ENCODE measurements at places on chromosomes 3 and 15. TPM values are rescaled to one million over a fixed set of nuclear protein-coding genes. Genes with fewer than 3 reads are reported as not detected.

- peak overlapping the region; percentile 99 for H3K27ac ChIP-seq
- H3K4me3 ChIP-seq = peak overlapping the region; percentile 10
These were observed 37.8 kb downstream of the KLF13 start for GRCh38 chr15:31364301-31365031.

The MEX3B gene
- total RNA-seq = 0.93 TPM

The ALDH1A3 gene
- total RNA-seq = not detected

The TTLL13 gene
- total RNA-seq = 0.45 TPM

The SI gene
- not detected for total RNA-seq

DNA sequence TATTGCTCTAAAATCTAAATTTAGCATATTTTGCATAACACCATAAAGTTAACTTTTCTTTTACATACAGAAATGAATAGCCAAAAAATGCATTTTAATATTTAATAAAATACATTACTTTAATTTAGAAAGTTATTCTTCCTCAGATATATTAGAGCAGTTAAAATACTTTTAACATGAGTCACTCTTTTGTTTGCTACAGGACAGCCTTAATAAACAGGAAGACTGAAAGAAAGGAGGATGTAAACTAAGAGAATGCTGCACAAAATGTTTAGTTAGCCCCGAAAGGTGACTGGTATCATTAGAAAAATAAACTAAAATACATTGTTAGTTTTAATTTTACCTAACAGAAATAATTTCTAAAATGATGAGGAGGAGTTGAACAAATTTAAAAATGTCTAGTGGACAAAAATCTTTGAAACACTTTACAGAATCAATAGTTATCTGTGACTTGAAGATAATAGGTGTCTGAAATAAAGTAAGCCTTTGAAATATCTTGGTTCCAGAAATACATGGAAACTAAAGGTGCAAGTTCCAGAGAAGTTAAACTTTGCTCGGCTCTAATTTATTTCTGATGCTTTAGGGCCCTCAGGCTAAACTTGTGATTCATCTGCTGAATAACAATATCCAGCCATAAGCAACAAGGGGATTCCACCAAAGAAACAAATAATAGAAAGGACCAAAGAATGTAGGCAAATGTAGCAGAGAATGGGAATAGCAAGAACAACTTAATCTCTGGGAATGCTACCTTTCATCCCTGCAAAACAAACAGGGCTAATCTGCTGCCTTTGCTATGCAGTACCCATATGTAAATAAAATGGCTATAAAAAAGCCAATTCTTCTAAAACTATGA lies 138.3 kb upstream of the UBP1 start:
- H3K27me3 ChIP-seq = no peaks in the 10 kb centered on the region
- no peaks in the 10 kb centered on the region for H3K4me1 ChIP-seq
- H3K36me3 ChIP-seq = no peaks in the 10 kb centered on the region

GRCh38 chr3:295166-295565 lies 98.6 kb downstream of the CHL1 start:
- no peaks in the 10 kb centered on the region for H3K36me3 ChIP-seq
- H3K27ac ChIP-seq = no peak overlapping the region

GRCh38 chr3:127238602-127239001 lies 45.7 kb downstream of the PRR23E start:
- no peak for DNase-seq
- no peak overlapping the region for H3K4me3 ChIP-seq
- H3K4me1 ChIP-seq = no peaks in the 10 kb centered on the region
- no peaks in the 10 kb centered on the region for H3K36me3 ChIP-seq
- H3K27ac ChIP-seq = no peak overlapping the region

The ZNF860 gene
- total RNA-seq = 0.13 TPM

The C3orf33 gene
- 0.86 TPM for total RNA-seq

- peaks cover 4% of the 10 kb centered on the region for H3K36me3 ChIP-seq
- H3K27ac ChIP-seq = peak overlapping the region; percentile 40
- peaks cover 19% of the 10 kb centered on the region for H3K4me1 ChIP-seq
- H3K4me3 ChIP-seq = peak overlapping the region; percentile 71
- peaks cover 4% of the 10 kb centered on the region for H3K27me3 ChIP-seq
These were observed 9.7 kb upstream of the SHF start for GRCh38 chr15:45197512-45197911.

DNA sequence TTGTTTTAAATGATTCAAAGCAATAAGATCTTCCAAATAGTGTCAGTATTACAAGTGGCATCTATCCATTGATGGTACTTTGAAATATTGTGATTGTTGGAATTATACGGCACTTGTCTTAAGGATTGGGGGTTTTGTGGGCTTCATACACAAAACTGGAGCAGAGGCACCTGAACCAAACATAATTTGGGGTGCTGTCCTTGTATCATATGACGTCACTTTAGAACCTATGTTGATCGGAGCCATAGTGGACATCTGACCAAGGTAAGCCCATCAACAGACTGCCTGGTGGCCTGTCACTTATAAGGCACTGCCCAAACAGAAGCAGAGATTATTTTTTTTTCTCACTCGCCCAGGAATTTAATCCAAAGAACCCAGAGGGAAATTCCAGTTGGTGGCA lies 2.9 kb upstream of the LRRC58 start:
- no peak overlapping the region for H3K4me3 ChIP-seq
- H3K27me3 ChIP-seq = peaks cover 36% of the 10 kb centered on the region
- DNase-seq = no peak
- peaks cover 19% of the 10 kb centered on the region for H3K4me1 ChIP-seq
- peaks cover 9% of the 10 kb centered on the region for H3K36me3 ChIP-seq

GRCh38 chr3:155076888-155077287 lies 3.2 kb upstream of the MME start:
- H3K4me1 ChIP-seq = peaks cover 3% of the 10 kb centered on the region
- H3K36me3 ChIP-seq = no peaks in the 10 kb centered on the region
- no peak overlapping the region for H3K27ac ChIP-seq

GRCh38 chr3:42157540-42158538 lies 66.7 kb downstream of the TRAK1 start:
- DNase-seq = no peak
- H3K4me1 ChIP-seq = peaks cover 31% of the 10 kb centered on the region

DNA sequence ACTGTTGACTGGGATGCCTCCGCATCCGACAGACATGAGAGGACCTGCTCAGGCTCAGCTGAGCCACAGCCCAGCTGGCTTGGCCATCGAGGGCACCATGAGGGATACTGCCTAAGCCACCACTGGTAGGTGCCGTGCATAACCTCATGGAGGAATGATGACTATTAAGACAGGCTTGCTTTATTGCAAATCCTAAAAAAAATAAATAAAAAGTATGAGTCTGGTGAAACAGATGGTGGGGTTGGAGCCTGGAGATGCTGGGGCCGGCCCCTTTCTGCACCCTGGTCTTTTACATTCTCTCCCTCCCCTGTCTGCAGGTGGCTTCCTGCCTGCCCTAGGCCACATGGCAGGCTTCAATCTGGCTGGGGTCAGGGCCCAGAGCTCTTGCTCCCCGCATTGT lies 24.0 kb upstream of the RAD18 start:
- peaks cover 2% of the 10 kb centered on the region for H3K27me3 ChIP-seq
- peaks cover 2% of the 10 kb centered on the region for H3K4me1 ChIP-seq
- no peak overlapping the region for H3K4me3 ChIP-seq

GRCh38 chr15:48712546-48712945 lies 67.0 kb upstream of the FBN1 start:
- no peak overlapping the region for H3K4me3 ChIP-seq
- H3K36me3 ChIP-seq = peaks cover 26% of the 10 kb centered on the region
- H3K27ac ChIP-seq = no peak overlapping the region
- DNase-seq = no peak

- no peak for DNase-seq
- no peaks in the 10 kb centered on the region for H3K36me3 ChIP-seq
- H3K4me1 ChIP-seq = no peaks in the 10 kb centered on the region
- H3K27me3 ChIP-seq = peaks cover 4% of the 10 kb centered on the region
- no peak overlapping the region for H3K4me3 ChIP-seq
- H3K27ac ChIP-seq = no peak overlapping the region
These were observed 79.5 kb upstream of the PXYLP1 start for GRCh38 chr3:141152130-141152529.

The AADACL2 gene
- not detected for total RNA-seq

The CASR gene
- total RNA-seq = 0.15 TPM

GRCh38 chr15:74262625-74263024 lies 26.5 kb downstream of the CCDC33 start:
- no peaks in the 10 kb centered on the region for H3K36me3 ChIP-seq
- H3K4me1 ChIP-seq = no peaks in the 10 kb centered on the region
- no peak overlapping the region for H3K4me3 ChIP-seq
- H3K27me3 ChIP-seq = peaks cover 16% of the 10 kb centered on the region
- H3K27ac ChIP-seq = no peak overlapping the region
- no peak for DNase-seq

DNA sequence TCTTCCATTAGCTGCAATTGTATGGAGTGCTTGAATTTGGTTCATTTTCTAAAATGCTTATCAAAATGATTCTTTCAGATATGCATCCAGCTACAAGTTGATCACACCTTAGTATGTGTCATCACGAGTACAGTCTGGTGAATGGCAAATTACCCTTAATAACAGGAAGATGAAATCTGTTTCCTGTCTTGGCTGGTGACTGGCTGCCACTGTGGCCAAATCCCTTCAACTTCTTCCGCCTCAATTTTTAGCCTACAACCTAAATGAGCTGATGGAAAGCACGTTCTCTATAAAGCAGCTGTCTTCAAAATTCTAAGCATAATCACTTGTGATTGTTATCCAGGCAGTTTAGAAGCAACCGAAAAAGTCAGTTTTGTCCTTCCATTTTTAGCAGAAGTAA lies 387.1 kb upstream of the NECTIN3 start:
- H3K27ac ChIP-seq = no peak overlapping the region
- DNase-seq = no peak
- no peaks in the 10 kb centered on the region for H3K4me1 ChIP-seq
- no peaks in the 10 kb centered on the region for H3K36me3 ChIP-seq
- H3K27me3 ChIP-seq = no peaks in the 10 kb centered on the region
- no peak overlapping the region for H3K4me3 ChIP-seq

- no peaks in the 10 kb centered on the region for H3K27me3 ChIP-seq
- no peaks in the 10 kb centered on the region for H3K4me1 ChIP-seq
- no peak overlapping the region for H3K4me3 ChIP-seq
- H3K27ac ChIP-seq = no peak overlapping the region
- peaks cover under 1% of the 10 kb centered on the region for H3K36me3 ChIP-seq
- DNase-seq = no peak
These were observed 69.4 kb downstream of the ITPR1 start for GRCh38 chr3:4562595-4562994.

- H3K27me3 ChIP-seq = peaks cover 4% of the 10 kb centered on the region
- no peaks in the 10 kb centered on the region for H3K36me3 ChIP-seq
- no peak for DNase-seq
- no peak overlapping the region for H3K4me3 ChIP-seq
These were observed 319.4 kb upstream of the MDFIC2 start for GRCh38 chr3:70631716-70632307.

DNA sequence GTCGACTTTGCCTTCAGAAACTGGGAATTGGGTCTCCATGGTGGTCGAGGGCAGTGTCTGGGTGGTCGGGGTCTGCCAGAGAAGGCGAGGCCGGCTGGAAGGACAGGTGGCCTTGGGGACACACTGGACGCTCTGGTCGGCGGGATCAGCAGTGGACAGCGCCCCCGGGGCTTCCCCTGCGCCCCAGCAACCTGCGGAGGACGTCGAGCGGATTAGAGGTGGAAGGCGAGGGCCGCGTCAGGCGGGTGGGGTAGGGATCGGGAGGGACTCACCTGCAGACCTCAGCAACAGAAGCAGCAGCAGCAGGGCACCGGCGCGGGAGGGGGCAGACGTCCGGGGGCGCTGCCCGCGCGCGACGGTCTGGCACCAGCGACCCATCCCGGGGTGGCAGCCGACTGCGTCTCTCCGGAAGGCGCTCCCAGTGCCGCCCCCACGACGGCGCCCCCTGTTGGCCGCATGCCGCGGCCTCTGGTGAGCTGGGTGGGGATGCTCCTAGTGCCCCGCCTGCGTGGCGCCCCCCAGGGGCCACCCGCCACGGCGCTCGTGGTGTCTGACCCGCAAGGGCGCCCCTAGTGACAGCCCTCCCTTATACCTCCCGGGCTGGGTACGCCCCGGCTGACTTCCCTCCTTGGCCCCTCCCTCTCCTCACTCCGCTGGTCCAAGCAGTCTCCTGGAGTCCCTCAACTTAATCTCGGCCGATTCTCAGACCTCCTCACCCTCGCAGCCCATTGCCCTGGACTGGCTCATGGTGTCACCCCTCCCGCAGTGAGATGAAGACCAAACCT lies at the start of gene PRSS50:
TSS of gene PRSS50 (minus strand) at position 423 of the 785 bp plus-strand sequence. CDS start at position 378, 45 bp downstream.
- no peak within 1 kb of the TSS for H3K27ac ChIP-seq
- peaks cover 10% of the 10 kb centered on the region for H3K27me3 ChIP-seq
- no peaks in the 10 kb centered on the region for H3K36me3 ChIP-seq
- peak; percentile 24 for DNase-seq
- no peak within 1 kb of the TSS for H3K4me3 ChIP-seq

DNA sequence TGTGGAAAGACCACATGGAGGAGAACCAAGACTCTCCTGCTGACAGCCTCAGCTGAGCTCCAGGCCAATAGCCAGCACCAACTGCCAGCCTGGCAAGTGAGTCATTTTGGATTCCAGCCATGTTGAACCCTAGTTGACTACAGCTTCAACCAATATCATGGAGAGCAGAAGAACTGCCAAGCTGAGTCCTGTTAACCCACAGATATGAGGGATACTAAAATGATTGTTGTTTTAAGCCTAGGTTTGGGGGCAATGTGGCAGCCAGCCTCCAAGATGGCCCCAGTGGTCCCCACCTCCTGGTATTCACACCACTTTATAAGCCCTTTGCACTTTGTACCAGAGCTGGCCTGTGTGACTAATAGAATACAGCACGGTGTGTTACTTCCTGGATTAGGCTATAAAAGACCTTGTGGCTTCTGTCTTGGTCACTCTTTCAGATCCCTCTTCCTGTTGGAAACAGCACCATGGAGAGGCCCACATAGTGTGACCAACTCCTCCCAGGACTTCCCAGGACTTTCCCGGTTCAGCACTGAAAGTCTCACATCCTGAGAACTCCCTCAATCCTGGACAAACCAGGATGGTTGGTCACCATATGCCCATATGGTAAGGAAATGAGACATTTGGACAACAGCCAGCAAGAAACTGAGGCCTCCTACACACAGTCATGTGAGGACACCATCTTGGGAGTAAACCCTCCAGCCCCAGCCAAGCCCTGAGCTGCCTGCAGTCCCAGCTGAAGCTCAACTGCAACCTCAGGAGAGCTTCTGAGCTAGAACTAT lies 32.4 kb upstream of the CDV3 start:
- H3K27me3 ChIP-seq = no peaks in the 10 kb centered on the region
- no peaks in the 10 kb centered on the region for H3K4me1 ChIP-seq
- no peaks in the 10 kb centered on the region for H3K36me3 ChIP-seq

DNA sequence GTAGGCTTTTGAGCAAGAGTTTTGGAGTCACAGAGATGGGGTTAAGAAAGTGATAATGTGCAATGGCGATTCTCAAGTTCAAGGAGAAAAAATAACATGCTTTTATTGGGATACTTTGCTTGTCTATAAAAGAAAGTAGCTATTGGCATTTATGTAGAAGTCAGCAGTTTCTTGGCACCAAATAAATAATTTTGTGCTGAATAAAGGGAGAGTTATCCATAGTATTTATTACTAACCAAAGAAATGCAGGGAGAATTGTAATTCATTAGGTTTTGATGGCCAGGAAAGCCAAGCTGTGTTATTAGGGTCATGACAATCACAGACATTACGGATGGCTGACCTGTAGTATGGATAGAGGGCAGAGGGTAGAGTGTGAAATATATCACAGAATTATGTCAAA lies 33.1 kb downstream of the BTD start:
- H3K4me1 ChIP-seq = peaks cover 65% of the 10 kb centered on the region
- no peak overlapping the region for H3K27ac ChIP-seq
- H3K36me3 ChIP-seq = no peaks in the 10 kb centered on the region

GRCh38 chr3:176789281-176789705 lies 408.0 kb downstream of the TBL1XR1 start:
- H3K36me3 ChIP-seq = no peaks in the 10 kb centered on the region
- no peaks in the 10 kb centered on the region for H3K27me3 ChIP-seq
- no peak overlapping the region for H3K4me3 ChIP-seq
- DNase-seq = no peak

The SUCNR1 gene
- total RNA-seq = not detected

Measured in activated CD4-positive, alpha-beta memory T cell treated with anti-CD3 and anti-CD28 coated beads, Interleukin-2, amount 10 ng/mL, durations not matched to agents 7 days and 5 days (primary cell).